AG08396 (cell line): ENCODE measurements at places on chromosomes 16 and 17.

- peak; percentile 86 for DNase-seq
These were observed 32.8 kb downstream of the TEX14 start for GRCh38 chr17:58658804-58659713.

DNA sequence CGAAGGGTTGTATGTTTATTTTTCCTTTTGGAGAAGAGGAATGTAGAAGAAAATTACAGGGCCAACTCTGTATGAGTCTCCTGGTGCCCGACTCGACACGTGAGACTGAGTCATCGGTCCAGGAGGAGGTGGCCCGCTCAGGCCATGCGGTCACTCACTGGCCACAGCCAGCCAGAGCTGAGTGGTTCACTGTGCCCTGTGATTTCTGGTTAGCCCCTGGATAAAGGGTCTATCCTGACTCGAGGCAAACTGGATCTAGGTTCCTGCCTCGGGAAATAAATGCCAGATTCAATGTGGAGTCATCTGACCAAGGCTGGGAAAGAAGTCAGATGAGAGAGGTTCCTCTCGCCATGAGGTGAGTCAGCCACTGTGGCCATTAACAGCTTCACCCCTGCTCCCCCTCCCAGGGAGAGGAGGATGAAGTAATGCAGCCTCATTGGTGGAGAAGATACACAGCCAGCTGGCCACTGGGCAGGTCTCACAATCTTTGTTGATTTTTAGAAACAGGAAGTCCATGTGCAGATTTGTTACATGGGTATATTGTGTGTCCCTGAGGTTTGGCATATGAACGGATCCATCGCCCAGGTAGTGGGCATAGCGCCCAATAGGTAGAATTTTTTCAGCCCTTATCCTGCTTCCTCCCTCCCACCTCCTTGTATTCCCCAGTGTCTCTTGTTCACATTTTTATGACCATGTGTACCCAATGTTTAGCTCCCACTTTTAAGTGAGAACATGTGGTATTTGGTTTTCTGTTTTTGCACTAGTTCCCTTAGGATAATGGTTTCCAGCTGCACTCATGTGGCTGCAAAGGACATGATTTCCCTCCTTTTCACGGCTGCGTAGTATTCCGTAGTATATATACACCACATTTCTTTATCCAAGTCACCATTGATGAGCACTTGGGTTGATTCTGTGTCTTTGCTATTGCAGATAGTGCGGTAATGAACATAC, 21.7 kb upstream of the USP36 start:
- DNase-seq, result peak; percentile 88

GRCh38 chr16:67987460-67988160, 7.3 kb upstream of the DPEP3 start:
- DNase-seq, result no peak

DNA sequence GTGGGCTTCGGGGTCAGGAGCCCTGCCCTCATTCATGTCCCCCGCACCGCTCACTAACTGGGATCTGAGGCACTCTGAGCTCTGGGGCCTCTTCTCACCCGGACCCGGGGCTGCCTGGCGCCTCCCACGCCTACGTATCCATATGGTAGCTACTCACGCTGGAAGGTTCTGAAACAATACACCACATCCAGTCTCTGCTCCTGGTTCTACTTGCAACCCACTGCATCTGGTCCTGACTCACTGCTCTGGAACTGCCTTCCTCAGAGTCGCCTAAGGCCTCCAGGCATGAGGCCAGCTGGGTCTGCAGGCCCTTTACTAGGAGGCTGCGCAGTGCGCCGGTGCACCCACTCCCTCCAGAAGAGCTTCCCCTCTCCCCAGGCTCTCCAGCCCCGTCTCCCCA, 18.1 kb downstream of the USP36 start:
- peak; percentile 82 for DNase-seq

DNA sequence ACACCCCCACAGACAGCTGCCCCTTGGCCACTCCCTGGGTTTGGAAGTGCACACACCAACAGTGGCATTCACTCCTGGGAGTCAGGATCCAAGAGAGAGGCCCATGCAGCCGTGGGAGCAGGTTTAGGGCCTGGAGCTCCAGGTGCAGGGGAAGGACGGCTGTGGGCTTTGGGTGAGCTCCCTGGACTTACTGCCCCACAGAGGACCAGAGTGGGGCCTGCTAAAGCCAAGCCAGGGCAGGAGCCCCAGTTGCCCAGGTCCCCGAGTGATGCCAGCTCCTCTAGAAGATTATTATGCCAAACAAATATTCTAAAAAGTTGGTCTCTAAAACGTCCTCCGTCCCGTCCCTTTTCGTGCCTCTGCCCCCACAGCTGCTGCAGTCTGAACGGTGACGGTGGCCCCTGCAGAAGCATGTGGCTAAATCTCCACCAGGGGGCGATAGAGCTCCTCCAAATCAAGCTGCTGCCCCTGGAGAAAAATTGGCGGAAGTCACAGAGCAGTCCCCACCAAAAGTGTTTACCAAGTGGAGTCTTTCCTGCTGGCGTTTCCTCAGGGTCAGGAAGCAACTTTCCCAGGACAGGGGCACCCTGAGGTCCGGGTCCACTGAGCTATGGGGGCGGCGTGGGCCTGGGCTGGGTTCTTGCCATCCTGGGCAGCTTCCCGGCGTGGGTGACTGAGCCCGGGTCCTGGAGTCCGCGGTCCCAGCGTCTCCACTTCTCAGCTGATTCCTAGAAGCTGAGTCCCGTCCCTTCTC, 4.2 kb downstream of the ARMC7 start:
- DNase-seq, result peak; percentile 89

DNA sequence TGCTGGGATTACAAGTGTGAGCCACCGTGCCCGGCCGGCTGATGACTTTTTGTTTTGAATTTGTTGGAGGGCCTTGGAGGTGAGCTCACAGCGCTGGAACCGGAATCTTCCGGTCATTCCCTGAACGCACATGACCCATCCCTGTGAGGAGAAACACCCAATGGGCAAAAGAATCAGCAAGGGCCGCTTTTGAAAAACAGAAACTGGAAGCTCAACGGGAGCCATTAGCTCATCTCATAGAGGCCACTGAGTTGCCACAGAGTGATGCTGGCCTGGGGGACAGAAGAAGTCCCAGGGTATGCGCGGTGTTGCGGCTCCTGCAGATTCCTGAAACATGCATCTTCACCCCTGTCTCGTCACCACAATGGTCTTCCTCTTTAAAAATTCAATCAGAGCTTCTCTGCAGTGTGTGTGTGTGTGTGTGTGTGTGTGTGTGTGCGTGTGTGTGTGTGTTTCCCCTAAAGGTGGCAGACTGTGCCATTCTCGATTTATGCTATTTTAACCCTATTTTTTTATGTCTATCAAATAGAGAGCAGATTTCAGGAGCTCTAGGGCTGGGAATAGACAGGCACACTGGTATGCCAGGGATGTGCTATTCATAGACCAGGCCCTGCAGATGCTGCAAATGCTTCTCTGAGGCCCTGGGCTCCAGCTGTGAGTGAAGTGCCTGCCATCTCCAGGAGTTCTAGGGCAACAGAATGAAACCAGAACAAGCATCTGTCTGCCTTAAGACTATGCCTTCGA, 68.3 kb downstream of the MARCHF10 start:
- peak; percentile 67 for DNase-seq

GRCh38 chr16:2195322-2196161, 863 bp downstream of the CASKIN1 start:
- DNase-seq, result no peak
